ENCODE measurements at places on chromosomes 2 and 18.

GRCh38 chr2:120825370-120826259 is 89.9 kb downstream of the GLI2 start:
- no peak for DNase-seq

GRCh38 chr2:14632133-14632936 is at the start of gene LRATD1:
Gene LRATD1 (plus strand): TSS chr2:14632717. CDS start chr2:14633980, 1,263 bp downstream.
- DNase-seq = no peak

- DNase-seq = no peak
Observed at GRCh38 chr2:74406035-74406434, 15.4 kb downstream of the C2orf81 start.

DNA sequence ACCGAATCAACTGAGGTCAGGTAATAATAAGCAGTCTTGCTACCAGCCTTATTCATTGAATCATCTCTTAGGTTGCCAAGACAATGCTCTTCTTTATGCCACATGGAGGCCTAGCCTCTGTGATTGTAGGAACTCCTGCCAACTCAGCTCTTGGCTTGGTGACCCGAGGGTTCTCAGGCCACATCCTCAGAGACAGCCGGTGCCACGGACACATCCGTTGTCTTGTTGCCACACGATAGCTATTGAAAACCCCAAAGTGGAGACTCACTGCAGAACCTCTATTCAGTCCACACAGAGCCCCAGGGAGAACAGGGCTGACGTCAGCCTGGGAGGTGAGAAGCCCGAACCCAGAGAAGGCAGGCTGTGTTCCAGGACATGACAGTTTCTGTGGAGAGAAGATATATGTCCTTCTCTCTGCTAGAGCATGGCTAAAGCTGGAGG is 53.5 kb upstream of the TGFA start:
- DNase-seq = no peak

GRCh38 chr2:139992078-139992477 is 1211.9 kb upstream of the NXPH2 start:
- DNase-seq = no peak
